ENCODE measurements at places on chromosomes 1 and 21.

- no peak for DNase-seq
Measured at GRCh38 chr1:108972951-108973350, 9.7 kb upstream of the CLCC1 start.

GRCh38 chr1:211169353-211169752 is 35.4 kb upstream of the KCNH1 start:
- DNase-seq: no peak

GRCh38 chr1:223654083-223654482 is 11.4 kb downstream of the CAPN8 start:
- no peak for DNase-seq

DNA sequence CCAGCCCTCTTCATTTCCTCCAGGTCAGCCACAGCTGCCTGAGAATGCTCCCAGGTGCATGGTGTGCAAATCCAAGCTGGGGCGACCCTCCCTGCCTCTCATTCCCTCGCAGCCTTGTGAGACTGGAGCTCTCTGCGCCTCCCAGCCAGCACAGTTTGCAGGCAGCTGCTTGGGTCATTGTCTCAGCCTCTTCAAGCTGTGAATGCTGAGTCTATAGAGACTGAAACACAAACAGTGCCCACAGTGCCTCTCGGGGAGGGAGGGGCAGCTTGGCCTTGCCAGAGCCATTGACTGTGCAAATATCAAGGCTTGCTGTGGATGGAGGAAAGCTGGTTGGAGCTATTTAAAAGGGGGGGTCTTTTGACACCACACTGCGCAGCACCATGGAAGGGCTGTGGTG is 10.6 kb downstream of the PLXNA2 start:
- no peak for DNase-seq

DNA sequence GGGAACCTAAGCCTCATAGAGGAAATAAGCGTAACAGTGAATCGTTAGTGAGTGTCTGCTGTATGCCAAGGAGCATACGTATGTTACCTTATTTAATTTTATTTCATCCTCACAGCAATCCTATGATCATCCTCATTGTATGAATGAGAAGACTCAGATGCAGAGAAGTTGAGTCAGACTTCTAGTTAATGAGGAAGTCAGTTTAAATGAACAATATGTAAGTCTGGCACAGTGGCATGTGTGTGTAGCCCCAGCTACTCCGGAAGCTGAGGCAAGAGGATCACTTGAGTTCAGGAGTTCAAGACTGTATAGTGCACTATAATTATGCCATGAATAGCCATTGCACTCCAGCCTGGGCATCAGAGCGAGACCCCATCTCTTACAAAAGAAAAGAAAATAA is 148.0 kb downstream of the ZZZ3 start:
- no peak for DNase-seq

DNA sequence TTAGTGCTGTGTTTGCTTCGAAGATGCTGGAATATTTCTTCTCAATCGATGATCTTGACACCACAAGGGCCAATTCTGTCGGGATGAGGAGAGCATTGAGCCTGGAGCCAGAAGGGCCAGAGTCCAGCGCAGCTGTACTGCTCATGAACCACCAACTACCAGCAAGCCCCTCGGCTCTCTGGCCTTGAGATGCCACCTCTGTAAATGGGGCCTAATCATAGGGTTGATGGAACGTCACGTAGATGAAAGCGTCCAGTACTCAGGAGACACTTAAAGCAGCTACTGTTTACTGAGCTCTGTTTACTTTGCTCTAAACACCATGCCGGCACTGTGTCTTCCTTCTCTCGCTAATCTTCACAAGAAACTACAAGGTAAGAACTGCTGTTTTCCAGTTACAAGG is 26.3 kb downstream of the CCDC185 start:
- DNase-seq: no peak

GRCh38 chr1:176795929-176796328 is 333.0 kb downstream of the PAPPA2 start:
- no peak for DNase-seq

DNA sequence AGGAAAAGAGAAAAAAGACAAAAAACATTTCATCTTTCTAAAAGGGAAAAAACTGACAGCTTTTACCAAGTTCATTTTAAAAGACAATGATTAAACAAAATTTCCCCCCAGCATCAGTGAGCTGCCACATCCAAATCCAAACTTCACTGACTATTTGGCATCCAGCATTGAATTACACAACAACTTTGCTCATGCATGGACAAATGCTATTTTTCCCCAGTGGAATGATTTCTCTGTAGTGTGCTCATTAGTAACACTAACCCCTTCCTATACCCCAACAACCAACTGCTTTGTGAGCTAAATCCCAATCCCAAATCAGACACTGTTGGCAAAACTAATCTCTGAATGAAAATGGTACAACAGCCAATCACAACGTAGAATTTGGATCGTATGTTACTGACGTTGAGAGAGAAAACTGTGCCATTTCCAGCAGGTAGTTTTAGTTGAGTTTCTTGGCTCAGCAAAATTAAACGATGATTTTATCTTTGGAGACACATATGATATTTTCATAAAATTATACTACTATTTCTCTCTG is 37.9 kb downstream of the PIK3R3 start:
- DNase-seq: no peak

DNA sequence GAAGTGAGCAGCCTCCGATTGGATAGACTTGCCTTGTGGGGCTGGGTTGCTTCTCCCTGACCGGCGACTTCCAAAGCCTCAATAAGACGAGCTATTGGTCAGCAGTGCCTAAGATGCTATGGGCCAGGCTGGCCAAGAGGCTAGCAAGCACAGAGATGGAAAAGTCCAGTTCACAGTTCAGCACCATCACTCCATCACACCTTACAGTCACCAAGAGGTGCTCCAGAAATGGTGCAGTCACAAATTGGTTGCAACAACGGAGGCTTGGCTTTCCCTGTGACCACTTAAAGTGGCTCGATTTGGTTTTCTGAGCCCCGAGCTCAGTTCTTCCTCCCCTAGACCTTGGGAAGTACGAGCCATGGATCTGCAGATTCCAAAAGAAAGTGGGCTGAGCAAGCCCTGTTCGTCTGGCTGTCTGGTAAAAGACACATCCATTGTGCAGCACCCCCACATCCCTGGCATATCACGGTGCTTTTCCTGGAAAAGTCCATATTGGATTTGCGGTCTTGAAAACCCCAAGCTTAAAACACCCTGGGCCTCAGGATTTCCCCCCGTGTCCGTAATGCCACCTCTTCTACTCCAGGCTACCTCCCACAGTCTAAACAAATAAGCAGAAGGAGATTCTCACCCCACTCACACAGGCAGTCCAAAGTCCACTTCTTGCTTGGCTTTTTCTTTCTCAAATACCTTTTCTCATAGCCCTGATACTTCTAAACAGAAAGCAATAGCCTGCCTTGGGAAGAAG is 1.3 kb downstream of the SLAMF1 start:
- DNase-seq: no peak

- DNase-seq: no peak
Measured at GRCh38 chr1:209454340-209454994, 129.0 kb upstream of the CAMK1G start.

GRCh38 chr1:192771341-192771740 is 37.5 kb upstream of the RGS2 start:
- DNase-seq: no peak

DNA sequence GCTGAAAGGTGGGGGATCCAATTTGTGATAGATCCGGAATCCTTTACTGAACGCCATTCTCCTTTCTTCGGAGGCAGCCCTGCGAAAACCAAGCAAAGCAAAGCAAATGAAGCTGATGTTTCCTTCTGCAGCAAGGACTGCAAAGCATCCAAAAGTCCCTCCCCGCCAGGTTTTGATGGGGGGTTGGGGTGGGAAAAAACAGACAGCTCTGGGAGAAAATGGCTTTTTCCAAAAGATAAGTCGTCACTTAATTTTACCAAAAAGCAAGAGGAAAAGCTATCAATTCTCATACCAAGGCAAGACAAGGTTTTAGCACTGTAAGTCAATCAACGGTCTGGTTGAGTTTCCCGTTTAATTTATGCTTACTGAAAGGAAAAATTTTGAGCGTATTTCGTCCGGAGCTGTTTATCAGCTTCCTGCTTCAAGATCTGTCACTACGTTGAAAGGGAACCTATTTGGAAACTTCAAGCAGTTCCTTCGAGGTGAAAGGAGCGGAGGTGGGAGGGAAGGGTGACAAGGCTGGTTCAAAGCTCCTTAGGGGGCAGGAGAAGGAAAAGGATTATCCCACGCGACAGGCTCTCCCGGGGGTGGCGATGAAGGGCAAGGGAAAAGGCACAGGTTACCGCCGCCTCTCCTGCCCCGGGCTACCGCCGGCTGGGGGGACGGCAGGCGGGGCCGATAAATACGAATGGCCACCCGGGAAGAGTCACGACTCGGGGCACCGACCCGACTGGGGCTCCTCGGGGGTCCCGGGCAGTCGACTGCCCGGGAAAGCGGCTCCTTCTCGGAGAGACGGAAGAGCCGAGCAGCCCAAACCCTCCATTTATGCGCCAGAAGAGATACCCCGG is 750 bp downstream of the SYNJ1 start:
- no peak for DNase-seq

GRCh38 chr1:7587108-7587772 is 183.9 kb upstream of the VAMP3 start:
- no peak for DNase-seq

DNA sequence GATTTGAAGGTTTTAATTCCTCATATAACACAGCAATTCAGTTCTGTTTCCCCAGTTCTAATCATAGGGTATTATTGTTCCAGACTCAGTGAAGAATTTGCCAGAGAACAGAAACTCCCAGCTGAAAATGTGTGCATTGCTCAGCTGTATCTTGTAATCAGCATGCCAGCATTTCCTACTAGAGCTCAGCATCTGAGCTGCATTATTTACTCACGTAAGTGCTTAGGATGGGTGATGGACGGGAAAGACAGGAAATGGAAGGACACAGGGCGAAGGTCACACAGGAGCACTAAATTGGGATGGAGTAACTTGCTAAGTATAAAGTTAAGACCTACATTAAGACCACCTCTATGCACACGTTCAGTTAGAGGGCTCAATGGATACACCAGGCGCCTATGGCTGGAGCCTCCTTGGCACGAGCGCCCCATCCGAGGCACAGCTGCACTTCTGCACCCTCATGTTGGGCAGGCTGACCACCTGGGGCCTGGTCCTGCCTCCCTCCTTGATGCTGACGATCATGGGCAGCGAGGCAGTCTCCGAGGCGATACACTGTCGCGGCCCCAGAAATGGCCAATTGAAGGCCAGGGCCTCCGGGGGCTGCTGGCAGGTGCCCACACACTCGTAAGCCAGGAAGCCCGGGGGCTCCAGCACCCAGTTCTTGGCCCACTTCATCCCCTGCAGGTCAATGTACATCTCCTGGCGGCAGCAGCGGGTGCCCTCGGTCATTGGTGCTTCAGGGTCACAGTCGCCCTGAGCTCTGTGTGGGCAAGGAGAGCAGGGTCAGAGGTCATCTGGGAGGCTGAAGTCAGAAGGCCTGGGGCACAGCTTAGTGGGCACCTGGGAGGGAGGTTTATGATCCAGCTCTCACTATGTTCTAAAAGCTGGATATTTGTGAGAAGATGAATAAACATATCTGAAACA is 3.7 kb downstream of the LEFTY2 start:
- no peak for DNase-seq

DNA sequence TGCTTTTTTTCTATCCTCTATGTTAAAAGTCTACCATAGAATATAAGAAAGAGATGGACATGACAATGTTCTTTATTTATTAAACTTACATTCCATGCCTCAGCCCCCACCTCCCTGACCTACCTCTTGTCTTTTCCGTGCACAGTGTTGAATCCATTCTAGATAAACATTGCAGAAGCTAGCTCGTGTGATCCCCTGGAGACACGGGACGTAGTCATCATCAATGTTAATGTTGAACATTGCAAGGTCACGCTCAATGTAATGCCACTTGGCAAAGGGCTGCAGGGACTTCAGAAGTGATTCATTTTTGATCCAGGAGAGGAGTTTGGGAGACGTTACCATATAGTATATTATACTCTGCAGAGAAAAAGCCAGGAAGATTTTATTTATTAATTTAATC is 66.4 kb downstream of the NTPCR start:
- DNase-seq: no peak

DNA sequence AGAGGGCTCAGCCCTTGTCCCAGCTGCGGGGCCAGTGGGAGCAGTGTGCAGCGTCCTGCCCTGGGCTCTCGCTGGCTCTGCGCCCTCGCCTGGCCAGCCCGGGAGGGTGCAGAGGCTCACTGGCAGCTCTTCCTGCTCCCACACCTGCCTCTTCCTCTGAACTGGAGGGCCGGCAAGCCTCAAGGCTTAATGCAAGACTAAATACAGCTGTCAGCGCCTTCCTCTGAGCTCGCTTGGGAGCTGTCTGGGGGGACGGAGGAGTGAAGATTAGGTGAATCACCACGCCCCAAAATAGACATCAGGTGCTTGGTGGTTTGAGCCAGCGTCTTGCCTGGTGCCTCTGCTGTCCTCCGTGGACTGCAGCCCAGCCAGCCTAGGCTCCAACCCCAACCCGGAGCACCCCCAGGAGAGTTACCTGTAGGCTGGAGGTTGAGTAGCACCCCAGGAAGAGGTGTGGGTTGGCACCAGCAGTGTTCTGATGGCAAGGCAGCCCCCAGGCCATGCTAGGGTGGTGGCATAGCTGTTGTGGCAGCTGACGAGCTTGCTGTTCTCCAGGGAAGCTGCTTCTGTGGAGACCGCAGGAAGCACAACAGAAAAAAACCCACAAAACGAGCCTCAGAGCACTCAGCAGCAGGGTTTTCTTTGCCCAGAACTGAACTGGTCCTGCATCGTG is 36.9 kb downstream of the UMODL1 start:
- no peak for DNase-seq

- peak; percentile 10 for DNase-seq
Measured at GRCh38 chr1:77605246-77606026, 77.0 kb downstream of the ZZZ3 start.

- DNase-seq: no peak
Measured at GRCh38 chr1:94056996-94057395, 64.0 kb downstream of the ABCA4 start.

DNA sequence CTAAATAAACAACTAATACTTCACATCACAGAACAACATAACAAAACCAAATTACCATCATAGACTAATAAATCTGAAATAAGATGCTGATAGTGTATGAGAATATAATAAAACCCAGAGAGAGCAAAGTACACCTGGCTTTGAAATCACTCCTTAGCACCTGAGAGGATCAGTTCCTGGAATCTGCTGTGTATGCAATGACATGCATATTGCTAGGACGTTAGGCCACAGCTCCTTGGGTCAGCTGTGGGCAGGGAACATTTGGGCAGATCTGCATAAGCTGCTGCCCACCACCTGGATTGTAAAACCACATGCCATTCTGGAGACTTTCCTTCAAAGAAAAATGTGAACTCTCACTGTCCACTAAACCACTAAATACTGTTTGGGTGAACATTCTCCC is 81.1 kb downstream of the NR5A2 start:
- DNase-seq: no peak

GRCh38 chr1:107976836-107977235 is 11.9 kb upstream of the VAV3 start:
- no peak for DNase-seq
